ENCODE measurements at places on chromosomes 2 and 18.

GRCh38 chr2:216959433-216959832 lies 99.6 kb upstream of the TNP1 start:
- no peak for DNase-seq

GRCh38 chr2:12554224-12555011 lies 162.3 kb upstream of the TRIB2 start:
- no peak for DNase-seq

- no peak for DNase-seq
These were observed 10.1 kb downstream of the SERPINB10 start for GRCh38 chr18:63917817-63918216.

GRCh38 chr18:6842081-6842480 lies 112.6 kb downstream of the ARHGAP28 start:
- DNase-seq: no peak

GRCh38 chr2:236828820-236829219 lies 256.9 kb upstream of the COPS8 start:
- no peak for DNase-seq

- no peak for DNase-seq
These were observed 29.1 kb downstream of the ALMS1 start for GRCh38 chr2:73414696-73415095.
